H4 (cell line): ENCODE measurements at places on chromosomes 12 and 14.

DNA sequence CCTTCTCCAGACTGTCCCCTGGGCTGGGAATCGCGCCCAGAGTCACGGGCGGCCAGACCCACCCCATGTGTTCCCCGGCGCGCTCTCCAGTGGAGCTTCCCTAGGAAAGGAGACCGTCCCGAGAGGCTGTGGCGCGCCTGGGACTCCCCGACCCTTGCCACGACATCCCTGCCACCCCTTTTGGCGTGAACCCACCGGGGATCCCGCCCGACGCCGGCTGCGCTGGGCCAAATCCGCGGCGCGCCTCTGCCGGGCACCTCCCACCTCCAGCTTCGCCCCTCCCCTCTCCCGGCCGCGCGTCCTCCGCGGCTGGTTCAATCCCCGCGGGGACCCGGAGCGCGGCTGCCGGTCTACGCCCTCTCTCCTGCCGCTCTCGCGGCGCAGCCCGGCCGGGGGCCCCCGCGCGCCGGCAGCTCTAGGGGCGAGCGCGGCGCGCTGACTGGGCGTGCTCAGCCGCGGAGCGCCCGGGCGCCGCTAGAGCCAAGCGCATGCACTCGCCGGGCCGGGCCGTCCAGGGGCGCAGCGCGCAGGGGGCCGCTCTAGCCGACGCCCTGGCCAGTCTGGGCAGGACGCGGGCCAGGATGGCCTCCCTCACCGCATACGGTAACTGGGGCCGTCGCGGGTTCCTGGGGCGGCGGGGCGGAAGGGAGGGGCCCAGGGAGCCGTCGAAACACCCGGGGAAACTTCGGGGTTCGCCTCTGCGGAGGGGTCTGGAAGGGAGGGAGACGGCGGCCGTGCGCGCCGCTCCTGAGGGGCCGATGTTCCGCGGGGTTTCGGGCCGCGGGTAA lies 77.4 kb upstream of the ANO4 start:
- no peak for DNase-seq

- no peak for DNase-seq
Observed at GRCh38 chr14:60845523-60845922, 111.0 kb downstream of the MNAT1 start.

GRCh38 chr12:23884909-23885308 lies 64.6 kb downstream of the SOX5 start:
- no peak for DNase-seq

DNA sequence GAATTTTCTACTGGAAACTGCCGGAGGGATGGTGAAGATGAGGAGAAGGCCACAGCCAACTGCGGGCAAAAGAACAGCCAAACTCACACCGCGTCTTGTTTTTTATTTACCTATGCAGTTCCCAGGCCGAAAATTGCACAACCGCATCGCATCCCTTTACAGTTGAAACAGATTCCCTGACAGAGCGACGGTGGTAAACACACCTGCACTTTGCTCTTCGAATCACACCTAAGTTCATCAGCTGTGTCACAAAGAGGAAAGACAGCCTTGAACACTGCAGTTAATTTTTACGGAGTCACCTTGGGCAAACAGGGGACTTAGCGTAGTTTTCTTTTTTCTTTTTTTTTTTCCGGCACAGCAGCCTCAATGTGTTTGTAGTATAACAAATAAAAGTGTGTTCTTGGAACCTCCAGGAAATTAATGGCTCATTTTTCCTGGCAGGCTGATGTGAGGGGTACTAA lies 272.0 kb upstream of the DIO3 start:
- DNase-seq = no peak

DNA sequence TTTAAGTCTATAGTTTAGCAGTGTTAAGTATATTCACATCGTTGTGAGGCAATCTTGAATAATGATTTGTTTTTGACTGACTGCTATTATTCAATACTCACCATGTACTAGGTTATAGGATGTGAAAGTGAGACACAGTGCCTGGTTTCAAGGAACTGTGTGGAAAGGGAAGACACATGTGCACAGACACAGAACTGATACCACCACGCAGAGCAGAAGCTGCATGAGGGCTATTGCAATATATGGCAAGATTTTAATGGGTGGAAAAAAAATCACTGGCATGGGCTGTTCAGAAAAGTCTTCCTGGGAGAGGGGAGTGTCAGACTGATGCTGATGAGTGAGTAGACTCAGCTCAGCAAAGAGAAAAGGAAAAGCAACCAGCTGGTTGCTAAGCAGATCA lies 10.4 kb downstream of the SLC7A8 start:
- DNase-seq = no peak

GRCh38 chr12:55061024-55061423 lies 41.2 kb downstream of the NEUROD4 start:
- no peak for DNase-seq

DNA sequence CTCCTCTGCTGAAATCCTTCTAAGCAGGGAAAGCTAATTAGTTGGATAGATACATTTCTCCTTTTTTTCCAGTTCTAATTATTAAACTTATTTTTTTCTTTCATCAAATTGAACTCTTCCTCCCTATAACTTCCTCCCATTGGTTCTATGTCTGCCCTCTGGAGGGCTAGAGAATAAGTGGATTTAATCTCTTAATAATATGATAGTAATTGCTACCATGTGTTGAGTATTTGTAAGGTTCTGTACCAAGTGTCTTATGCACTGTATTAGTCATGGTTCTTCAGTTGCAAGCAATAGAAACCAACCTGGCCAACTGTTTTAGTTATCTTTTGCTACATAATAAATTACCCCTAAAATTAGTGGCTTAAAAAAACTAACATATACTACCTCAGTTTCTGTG lies 190.5 kb upstream of the PLXNC1 start:
- DNase-seq = no peak

DNA sequence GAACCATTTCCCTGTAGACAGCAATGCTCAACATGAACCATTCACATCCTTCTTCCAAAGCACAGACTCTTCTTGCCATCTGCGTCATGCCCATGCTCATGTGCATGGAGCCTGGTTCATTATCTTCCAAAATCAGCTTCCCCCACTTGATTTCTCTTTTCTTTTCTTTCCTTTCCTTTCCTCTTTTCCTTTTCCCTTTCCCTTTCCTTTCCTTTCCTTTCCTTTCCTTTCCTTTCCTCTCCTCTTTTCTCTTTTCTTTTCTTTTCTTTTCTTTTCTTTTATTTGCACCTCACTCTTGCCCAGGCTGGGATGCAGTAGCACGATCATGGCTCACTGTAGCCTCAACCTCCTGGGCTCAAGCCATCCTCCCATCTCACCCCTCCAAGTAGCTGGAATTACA lies 37.5 kb downstream of the WIF1 start:
- no peak for DNase-seq

- DNase-seq = peak; percentile 14
Observed at GRCh38 chr12:81530352-81530751, 228.8 kb downstream of the PPFIA2 start.

DNA sequence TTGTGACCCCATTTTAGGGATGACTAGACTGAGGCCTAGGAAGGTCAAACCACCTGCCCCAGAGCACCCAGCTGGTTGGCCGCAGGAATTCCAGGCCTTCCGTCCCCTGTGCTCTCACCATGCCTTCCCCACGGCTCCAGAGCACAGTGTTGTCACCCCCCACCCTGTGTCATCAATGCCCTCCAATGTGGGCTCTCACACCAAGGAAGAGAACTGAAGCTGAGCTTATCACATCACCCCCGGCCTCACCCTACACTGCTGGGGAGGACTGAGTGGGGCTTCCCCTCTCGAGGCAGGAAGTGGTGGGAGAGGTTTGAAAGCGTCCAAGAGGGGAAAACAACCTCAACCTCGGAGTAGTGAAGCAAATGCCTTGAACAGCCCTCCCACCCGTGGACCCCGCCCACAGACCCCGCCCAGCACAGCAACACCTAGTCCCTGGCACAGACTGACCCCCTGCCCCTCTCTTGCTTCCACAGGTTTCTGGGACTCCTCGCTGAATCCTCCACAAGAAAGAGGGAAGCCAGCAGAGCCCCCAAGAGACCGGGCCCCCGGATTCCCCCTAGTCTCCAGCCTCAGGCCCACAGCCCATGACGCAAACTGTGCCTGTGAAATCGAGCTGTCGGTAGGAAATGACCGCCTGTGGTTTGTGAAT lies 97.2 kb downstream of the LGMN start:
- DNase-seq = no peak

GRCh38 chr12:26636710-26637328 lies 196.2 kb downstream of the ITPR2 start:
- peak; percentile 61 for DNase-seq

GRCh38 chr14:37602605-37603453 lies 7.4 kb downstream of the TTC6 start:
- no peak for DNase-seq

DNA sequence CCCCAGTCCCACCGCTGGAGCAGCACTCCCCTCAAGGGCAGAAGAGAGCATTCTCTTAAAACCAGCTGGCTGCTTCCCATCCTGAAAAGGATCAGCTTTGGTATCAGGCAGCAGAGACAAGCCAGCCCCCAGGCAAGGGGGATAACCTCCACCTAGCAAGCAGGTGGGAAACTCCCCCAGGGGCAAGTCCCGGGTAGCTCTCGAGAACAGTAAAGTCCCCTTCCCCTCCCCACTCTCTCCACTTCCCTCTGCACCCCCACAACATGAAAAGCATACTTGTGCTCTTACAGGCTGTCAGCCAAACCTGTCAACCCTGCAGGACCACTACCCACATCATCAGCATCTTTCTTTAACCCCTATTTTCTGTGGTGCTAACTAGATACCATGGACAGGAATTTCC lies 254.0 kb downstream of the NTF3 start:
- no peak for DNase-seq

DNA sequence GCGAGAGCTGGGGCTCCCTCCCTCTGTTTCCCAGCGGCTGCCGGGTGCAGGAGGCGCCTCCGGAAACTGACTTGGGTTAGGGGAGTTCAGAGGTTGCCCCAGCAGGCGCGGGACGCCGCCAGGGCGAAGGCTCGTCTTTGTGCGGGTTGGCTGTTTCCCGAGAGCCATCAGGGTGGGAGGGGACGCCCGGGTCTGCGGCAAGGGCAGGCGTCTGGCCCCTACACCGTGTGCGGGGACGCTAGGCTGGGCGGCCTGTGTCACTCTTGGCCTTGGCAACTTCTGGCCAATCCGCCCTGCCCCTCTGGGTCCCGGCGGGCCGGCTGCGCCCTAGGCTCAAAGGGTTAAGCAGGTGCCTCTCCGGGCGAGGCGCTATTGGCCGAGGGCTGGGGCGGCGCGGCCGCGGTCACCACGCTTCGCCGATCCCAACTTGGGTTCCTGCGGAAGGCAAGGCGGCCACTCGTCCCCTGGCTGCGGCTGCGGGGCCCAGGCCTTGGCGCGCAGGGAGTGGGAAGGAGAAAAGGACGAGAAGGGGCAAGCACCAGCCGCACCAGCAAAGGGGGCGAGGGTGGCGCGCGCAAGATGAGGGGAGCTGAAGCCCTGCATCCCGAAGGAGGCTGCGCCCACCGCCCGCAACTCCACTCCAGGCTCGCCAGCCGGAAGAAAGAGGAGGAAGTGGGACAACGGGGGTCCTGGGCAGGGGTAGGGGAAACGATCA lies 5.6 kb upstream of the NPAS3 start:
- no peak for DNase-seq

GRCh38 chr12:88578276-88579160 lies 1.8 kb downstream of the KITLG start:
- DNase-seq = no peak

GRCh38 chr12:46439793-46440511 lies 67.4 kb upstream of the SLC38A2 start:
- no peak for DNase-seq

- DNase-seq = no peak
Observed at GRCh38 chr12:87096082-87096585, 839.9 kb upstream of the MGAT4C start.

DNA sequence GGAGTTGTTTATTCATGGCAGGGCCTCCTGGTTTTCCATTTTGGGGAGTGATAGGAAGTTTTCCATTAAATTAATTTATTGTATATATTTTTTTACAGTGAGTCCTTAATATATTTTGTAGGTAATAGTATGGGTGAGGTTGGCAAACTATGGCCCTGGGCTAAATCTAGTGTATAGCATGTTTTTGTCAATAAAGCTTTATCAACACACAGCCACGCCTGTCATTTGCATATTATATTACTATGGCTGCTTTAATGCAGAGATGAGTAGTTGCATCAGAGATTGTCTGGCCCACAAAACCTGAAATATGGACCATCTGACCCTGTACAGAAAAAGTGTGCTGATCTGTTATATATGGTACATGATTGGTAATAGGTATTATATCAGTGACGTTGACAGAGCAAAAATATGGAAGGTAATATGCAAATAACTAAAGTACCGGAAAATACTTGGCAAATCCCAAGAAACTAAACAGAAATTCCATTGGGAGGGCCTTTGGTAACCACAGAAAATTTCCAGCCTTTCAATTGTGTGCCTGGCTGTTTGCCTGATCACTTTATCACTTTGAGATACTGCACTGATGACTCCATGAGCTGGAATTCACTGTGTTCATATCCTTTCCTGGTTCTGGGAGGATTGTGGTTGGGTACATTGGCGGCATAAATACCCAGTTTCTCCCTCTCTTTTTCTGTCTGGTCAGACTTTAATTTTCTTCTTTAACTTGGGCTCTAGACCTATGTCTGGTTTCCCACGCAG lies 61.7 kb upstream of the RFLNA start:
- DNase-seq = peak; percentile 78

GRCh38 chr12:3207175-3207574 lies 130.0 kb downstream of the TSPAN9 start:
- no peak for DNase-seq

DNA sequence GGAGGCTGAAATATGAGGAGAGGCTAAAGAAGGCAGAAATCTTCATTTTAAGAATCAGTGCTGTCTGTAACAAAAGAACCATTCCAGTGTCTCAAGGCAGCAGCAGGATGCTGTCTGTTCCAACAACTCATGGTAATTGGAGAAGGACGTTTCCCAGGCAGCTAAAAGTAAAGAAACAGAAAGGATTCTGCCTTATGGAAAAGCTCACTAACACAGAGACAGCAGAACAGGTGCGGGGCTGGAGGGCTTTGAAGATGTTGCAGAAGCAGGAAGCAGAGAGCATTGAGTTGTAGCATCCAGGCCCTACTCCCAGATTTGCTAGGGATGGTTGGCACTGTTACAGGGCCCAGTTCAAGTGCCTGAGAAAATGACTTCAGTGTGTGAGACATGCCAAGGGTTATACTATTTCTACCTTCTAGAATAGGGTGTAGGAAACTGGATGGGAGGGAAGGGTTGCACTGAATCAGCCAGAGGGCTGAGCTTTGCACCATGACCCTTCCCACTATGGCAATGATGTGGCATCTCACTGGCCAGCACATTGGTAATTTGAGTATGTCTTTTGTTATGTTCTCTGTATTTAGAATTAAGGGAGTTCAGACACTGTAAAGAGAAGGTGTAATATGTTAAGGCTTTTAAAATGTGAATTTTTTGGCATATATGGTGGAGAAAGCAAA lies 160.0 kb upstream of the FBXO33 start:
- DNase-seq = no peak

GRCh38 chr12:27575090-27575761 lies 51.2 kb downstream of the PPFIBP1 start:
- no peak for DNase-seq
